ENCODE measurements at places on chromosomes 6 and 20.
A peak's percentile ranks its signal among the peaks of the same experiment; 100 is the strongest.

DNA sequence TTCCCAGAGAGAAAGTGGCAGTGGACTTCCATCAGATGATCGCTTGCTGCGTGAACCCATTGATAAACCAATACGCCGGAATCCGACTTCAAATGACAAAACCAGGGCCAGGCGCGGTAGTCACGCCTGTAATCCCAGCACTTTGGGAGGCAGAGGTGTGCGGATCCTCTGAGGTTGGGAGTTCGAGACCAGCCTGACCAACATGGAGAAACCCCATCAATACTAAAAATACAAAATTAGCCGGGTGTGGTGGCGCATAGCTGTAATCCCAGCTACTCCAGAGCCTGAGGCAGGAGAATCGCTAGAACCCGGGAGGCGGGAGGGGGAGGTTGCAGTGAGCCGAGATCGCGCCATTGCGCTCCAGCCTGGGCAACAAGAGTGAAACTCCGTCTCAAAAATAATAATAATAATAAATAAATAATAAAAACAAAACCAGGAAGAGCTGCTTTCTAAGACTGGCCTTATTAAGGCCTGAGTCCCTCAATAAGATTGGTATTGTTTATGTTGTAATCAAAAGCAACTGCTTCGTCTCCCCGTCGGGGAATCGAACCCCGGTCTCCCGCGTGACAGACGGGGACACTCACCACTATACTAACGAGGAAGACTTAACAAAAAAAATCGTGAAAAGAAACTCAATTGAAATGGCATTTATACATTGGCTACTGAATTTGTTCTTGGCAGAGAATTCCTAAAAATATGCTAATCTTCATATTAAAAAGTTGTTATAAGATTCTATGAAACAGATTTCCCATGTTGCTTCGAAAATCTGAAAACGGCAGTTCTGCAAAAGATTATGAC, 110.2 kb upstream of the ZNF184 start:
- peak; percentile 84 for DNase-seq

DNA sequence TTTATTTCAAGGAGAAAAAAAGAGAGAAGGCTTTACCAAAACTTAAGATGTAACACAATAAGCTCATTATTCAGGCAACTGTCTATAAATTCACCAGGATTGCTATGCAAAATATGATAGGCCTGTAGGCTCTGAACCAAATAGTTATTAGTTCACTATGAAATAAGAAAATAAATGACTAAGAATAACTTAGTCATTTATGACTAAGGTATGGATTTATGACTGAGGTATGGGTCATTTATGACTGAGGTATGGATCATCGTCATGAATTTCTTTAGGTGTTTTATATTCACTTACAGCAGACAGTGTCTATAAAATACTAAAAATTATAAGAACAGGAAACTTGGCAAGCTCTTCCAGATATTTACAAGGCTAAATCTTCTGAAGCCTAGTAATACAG, 52.1 kb upstream of the SNX9 start:
- no peak for DNase-seq

DNA sequence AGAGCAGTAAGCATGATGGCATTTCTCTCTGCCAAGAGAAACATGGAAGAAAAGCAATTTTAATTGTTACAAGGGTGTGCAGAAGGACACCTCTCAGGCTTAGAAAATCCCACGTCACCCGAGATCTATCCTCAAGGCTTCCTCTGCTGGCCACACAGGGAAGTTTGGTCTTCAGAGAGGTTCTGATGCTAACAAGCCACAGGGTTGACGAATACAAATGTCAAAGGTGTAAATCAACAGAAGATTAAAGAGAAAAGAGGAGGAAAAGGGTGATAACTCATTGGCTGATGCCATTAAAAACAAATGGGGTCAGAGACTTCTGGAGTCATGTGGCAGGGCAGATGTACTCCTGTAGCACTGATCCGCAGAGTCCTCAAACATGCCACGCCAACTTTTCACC, 33.6 kb upstream of the SPDEF start:
- no peak for DNase-seq

GRCh38 chr20:16191496-16191895, 381.8 kb downstream of the KIF16B start:
- no peak for DNase-seq

DNA sequence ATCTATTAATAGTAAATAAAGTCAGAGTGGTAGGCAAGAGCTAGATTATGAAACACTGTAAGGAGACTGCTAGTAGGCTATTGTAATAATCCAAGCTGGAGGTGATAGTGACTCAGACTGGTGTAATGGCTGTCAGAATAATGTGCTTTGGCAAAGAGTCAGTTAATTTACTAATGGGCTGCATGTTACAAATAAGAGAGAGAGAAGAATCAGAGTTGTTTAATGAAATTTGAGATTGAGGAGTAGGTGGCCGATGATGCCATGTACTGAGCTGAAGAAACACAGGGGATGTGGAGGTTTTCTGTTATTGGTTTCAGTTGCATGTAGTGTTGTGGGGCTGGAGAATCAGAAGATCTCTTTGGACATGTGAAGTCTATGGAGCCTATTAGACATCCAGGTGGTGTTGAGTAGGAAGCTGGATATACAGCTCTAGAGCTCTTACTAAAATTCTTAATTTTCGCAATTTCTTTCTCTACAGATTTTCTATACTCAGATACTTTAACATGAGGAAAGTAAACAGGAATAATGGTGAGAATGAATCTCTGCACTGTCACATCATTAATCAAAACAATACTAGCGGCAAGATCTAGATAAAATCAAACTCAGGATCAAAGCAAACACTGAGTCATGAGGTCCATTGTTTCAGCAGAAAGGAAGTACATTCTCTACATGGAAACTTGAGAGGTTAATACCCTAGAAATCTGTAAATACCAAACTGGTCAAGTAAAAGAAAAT, 167.7 kb downstream of the SIM1 start:
- peak; percentile 16 for DNase-seq

DNA sequence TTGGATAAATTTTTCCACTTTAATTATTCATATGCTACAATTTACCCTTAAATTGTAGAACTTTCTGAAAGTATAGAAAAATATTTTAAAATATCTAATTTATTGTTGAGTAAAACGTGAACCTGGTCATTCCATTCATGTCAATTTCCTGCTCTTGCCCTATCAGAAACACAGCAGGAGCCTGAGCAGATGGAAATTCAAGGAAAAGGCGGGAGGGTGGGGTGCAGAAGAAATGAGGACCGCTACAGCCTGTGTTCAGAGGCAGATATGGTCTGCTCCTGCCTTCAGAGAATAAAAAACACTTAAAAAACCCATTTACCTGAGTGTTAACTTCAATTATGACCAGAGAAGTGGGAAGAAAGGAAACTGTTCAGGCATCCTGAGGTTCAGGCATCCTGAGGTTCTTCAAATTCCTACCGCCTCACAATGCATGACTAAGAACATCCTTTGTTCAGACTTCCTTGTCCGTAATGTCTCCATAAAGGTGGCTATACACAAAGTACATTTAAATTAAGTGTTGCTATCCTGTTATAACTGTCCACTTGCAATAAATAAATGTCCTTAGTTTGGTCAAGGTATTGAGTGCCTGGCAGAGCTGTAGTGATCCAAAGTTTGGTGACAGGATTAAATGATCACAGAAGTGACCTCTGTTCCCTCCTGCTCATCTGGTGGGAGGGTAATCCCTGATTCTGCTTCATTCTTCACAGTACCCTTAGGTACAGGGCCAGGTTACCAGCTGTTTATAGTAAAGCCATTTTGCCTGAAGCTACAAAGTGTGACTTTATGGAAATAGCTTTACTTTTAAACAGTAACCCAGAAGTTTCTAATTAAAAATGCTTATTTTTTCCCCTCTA, 109.1 kb downstream of the MAN1A1 start:
- no peak for DNase-seq

GRCh38 chr6:25508051-25508450, 144.0 kb upstream of the SCGN start:
- DNase-seq = no peak

DNA sequence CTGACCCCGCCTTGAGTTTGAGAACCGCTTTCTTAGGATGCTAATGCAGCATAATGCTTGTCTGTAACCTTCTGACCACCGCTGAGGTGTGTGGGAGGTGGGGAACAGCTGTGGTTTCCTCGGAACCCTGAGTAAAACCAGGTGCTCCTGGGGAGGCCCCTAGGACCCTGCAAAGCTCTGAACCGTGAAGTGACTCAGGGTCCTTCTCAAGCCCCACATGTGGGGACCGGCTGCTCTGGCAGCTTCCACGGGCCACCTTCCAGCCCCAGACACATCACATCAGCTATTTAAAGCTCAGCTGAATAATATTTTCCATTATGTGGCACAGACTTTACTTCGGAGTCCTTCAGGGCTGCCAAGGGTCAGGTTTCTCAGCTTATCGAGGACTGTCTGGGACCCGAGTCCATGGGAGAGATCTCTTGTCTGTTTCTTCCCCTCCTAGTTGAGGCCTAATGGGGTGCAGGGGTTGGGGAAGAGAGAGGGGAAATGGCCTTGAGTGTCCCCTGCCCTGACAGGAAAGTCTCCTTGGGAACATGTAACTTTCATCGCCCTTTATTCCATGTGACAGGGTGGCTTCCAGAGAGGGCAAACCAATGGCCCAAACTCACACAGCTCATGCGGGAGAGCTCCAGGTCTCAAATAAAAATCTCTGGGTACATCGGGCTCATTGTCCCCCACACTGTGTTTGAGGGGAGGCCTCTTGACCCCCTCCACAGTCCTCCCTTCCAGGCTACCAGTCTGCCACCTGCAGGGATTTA, 186.1 kb upstream of the SLC24A3 start:
- no peak for DNase-seq

DNA sequence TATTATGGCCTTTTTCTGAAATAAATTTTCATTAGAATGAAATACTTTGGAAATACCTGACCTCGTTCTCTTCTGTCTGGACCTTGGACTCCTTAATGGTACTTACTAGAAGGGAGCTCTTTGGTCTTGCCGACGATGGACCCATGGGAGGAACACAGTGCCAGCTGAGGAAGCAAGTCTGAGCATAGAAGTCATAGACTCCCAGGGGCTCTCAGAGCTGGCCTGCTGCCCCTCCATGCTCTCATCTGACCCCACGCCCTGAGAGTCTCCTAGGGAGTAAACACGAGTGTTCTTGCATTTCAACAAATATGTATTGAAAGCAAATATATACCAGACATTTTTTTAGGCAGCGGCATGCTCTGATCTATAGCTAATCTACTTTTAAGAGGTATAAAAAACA, 87.8 kb downstream of the PLEKHG1 start:
- no peak for DNase-seq

GRCh38 chr20:925516-925915, 9.4 kb upstream of the ANGPT4 start:
- DNase-seq = no peak

DNA sequence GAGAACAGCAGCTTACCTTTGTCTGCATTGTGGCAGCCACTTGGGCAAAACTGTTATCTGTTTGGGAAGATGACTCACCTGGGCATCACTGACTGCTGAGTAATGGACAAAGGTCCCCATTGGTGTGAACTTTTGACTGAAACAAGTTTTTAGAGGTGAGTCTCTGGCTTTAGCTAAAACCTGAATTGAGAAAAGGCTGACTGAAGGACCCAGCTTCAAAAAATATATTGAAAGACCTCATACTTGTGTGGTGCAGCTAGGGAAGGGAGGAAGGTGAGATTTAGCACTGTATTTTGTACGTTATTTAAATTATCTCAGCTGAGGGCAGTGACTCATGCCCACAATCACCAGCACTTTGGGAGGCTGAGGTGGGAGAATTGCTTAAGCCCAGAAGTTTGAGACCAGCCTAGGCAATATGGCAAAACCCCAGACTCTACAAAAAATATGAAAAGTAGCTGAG, 4.5 kb upstream of the CITED2 start:
- peak; percentile 13 for DNase-seq

DNA sequence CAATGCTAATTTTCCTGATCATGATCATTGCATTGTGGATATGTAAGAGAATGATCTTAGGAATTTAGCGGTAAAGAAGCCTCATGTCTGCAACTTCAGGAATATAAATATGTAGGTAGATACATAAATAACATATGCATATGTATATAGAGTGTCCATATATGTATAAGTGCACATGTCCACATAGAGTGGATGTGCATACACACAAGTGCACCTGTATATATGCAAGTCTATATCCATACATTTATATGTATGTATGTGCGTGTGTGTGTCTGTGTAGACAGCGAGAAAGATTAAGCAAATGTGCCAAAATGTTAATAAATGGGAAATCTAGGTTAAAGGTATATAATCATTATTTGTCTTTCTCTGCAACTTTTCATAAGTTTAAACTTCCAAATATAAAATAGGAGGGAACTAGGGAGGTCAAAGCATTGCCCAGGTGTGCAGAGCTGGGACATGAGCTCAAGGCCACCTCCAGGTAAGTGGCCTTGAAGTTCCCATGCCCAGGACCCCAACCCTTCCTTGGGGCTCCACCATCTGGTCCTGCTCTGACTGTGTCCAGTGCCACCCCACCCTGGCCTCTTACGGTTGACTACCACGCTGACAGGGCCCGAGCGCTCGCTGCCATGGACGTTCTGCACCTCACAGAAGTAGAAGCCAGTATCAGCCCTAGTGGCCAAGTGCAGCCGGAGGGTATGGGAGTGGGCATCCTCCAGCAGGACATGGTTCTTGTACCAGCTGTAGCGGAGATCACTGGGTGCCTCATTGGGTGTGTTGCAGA, 9.6 kb downstream of the SIGLEC1 start:
- no peak for DNase-seq

All from Calu3 (cell line).